ENCODE measurements at places on chromosomes 1 and 21.

DNA sequence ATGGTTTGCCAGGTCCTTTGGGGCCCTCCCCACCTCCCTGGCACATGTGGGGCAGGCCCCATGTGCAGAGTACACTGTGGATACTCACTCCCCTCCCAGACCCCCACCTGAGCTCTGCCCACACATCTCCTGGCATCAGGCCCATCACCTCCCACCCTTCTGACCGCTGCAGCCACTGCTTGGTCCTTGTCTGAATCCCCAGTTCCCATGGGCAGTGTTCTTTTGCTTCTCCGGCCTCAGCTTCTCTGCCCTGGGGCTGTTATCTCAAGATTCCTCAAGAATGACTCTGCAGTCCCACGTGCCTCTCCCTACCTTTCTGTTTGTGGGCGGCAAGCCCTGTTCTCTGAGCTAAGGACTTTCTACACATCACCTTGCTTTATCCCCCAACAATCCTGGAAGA lies 187.7 kb upstream of the EDN2 start:
- no peak for DNase-seq

- DNase-seq: no peak
These were observed 404.4 kb upstream of the PBX1 start for GRCh38 chr1:164154622-164155021.

DNA sequence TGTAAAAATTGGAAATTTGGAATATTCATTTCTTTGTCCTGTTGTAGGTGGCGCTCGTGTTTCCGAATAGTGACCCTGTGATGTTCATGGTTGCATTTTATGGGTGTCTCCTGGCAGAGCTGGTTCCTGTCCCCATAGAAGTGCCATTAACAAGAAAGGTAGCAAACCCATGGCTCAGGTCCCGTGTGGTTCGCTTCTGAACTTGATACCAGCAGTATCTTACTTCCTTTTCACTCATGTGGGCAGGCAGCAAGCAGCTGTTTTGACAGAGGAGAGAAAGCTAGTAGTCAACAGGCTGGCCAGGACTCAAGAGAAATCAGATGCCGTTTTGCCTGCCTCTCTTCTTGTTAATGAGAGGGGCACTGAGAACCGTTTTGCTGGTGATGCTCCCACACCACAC lies 72.8 kb downstream of the S100B start:
- DNase-seq: no peak

DNA sequence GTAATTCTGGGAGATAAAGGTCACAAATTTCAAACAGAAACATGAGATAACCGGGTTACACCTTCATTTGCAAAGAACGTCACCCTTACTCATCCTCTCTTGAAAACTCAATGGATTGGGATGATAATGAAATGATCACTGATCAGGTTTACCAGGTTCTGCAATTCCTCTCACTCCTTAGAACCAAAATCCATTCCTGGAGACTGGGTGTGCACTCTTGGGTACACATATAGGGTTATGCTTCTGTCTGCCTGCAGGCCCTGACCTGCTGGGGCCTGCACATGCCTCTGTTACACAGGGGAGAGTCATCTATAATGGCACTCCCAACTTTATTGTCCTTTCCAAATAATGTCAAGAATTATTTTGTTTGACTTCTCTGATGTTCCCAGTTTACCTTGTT lies 8.3 kb downstream of the SUSD4 start:
- no peak for DNase-seq

- DNase-seq: no peak
These were observed 12.1 kb downstream of the EPHA10 start for GRCh38 chr1:37752583-37753471.

- no peak for DNase-seq
These were observed 425.4 kb downstream of the ADGRL2 start for GRCh38 chr1:82226186-82226505.

DNA sequence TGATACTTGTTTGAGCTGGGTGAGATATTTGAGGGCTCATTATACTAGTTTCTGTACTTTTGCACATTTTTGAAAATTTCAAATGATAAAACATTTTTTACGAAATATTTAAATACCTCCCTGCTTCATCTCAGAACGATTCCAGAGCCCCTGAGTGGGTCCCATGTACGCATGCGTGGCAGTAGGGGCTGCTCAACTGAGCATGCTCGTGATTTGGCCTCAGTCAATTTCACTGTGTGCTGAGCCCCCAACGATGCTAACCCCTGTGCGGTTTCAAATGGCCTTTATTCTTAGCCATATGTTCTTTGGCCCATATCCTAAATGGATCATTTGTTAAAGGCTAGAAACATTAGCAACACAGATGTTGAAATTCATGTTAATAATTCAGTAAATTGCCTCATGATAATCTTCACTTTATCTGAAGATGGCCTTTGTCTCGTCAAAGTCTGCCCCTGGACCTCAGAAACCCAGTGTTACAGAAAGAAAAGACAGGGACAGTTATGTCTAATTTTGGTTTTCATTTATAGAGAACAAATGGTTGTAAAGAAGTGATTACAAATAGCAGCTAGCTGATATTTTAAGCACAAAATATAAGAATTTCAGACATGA lies 108.2 kb downstream of the MRPS6 start:
- DNase-seq: no peak

- no peak for DNase-seq
These were observed 174.1 kb downstream of the ACTL8 start for GRCh38 chr1:17929224-17929623.

DNA sequence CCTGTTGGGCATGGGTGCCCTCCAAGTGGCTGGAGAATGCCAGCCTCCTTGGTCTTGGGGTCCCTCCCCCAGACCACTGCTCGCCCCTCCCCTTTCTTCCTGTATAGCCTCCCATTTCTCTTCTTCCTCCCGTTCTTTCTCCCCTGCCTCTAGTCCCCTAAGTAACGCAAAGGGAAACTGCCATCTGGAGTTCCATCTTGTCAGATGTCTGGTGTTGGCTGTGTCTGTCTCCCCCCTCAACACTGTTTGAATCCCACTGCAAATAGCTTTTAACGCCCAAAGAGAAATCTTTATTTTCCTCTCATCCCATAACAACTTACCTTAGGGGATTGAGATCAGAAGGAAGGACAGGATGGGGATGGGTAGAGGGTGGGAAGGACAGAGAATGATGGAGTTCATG lies 55.3 kb upstream of the CSF3R start:
- DNase-seq: no peak

GRCh38 chr1:199151634-199152425 lies 513.0 kb downstream of the PTPRC start:
- no peak for DNase-seq
